ENCODE measurements at places on chromosomes 2 and 18.
A peak's percentile ranks its signal among the peaks of the same experiment; 100 is the strongest.

DNA sequence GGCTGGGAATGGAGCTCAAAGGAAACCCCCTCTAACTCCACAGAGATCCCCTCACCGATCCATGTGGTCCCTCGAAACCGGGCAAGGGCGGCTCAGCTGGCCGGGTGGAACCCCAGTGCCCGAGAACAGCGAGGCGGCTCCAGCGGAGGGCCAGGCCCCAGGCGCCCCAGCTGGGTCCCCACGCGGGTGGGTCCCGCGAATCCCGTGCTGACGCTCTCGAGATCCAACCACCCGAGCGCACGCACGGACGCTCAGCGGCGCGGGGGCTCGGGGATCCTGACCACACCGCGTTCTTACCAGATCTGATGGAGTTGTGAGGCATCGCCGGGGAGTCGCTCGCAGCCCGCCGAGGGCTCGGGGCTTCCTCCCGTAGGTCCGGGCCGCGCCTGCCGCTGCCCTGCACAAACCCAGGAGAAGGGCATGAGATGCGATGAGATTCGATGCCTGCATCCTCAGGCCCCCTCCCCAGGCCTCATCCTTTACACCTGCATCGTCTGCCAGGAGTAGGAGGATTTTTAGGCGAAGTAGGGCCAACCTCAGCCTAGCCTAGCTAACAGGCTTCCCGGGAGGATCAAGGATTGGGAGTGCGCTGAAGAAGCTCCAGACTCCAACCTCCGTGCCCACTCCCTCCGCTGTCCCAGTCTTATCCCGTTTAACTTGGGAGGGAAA lies 514 bp downstream of the PAX8 start:
- DNase-seq = no peak

GRCh38 chr2:202815548-202816360 lies 55.8 kb downstream of the ICA1L start:
- no peak for DNase-seq

DNA sequence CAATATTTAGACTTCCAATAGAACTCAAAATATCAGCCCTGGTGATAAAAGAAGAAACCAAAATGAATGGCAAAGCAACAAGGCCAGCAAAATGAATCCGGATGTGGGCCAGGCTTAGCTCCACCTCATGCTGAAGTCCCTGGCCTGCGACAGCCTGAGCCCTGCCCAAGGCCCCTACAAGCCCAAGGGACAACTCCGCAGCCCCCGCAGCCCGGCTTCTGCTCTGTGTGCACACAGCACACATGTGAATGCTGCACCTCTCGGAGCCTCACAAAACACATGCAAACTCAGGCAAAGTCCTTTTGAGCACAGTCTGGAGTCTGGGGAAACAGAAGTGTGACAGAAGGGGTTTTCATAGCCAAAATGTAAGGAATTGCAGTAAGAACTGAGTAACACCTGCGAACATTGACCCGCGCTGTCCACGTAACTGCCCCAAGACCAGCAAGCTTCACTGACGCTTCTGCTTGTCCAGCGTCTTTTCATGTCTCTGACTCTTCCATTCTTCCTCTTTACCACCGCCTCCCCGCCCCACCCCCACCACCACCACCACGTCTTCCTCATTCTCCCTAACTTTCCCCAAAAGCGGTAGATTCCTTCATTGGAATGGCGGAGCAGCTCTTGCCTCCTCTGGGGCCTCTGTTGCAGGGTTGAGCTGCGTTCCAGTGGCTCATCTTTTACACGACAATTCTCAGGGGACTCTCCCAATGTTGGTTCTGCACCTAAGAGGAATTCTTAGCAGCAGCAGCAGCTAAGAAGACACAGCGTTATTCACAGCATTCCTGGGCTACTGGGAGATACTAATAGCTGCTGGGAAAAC lies 136.4 kb upstream of the COPS8 start:
- DNase-seq = no peak

DNA sequence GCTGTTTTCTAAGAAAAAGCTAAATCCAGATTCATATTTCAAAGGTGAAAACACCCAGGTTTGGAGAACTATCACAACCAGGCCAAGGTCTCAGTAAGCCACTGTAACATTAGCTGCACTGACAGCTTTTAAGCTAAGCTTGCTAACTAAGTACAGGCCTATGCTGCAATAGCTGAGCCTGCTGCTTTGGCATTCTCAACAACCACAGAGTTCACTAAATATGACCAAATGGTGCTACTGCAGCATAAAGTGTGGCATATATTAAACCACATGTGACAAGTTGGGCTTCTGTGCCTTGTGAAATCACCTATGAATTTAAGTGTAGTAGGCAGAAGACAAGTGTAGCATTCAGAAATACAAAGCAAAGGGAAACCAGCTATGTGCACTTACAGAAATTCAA lies 206.7 kb downstream of the TCF4 start:
- no peak for DNase-seq

DNA sequence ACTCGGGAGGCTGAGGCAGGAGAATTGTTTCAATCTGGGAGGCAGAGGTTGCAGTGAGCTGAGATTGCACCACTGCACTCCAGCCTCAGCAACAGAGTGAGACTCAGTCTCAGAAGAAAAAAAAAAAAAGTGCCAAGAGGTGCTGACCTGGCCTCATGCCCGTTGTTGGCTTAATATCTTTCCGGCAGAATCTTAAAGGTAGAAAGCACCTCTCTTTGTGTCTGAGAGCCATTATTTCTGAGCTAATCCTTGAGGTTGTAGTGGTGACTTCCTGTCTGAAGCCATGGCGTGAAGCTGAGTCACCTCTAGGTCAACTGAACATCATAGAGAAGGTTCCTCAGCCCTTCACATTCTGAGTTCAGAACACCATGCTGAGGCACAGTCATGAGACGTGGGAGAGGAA lies 60.4 kb downstream of the WDSUB1 start:
- DNase-seq = peak; percentile 6

DNA sequence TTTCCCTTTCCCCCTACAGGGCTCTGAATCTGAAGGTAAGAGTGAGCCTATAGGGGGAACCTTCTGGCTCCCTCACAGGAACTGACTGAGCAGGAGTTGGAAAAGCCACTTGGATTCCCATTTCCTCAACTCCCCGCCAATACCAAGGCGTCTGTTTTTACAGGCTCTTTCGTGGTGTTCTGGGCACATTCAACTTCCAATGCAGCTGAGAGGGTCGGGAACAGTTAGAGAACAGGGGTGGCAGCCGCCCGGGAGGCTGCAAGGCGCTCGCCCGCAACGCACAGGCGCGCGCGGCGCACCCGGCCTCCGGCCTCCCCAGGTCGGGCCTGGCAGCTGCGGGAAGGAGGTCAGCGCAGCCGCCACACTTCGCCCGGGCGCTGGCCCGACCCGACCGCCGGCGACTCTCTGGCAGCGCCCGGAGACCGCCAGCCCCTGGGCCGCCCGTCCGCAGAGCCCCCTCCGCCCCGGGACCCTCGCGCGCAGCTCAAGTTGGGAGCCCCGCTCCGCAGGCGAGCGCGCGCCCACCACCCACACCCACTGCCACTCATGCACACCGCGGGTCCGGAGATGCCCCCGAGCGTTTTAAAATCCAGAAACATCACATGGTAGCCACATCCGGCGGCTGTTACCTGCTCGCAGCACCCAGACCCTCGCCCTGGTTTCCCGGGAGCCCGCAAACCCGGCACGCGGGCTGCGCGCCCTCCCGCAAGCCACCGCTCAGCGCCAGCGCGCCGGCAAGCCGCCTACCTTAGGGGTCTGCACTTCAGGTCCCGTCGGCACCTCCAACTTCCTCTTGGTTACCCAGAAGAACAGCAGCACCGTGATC lies 816 bp downstream of the GALNT14 start:
- no peak for DNase-seq

GRCh38 chr2:11026286-11026921 lies 114.7 kb downstream of the KCNF1 start:
- DNase-seq = no peak

DNA sequence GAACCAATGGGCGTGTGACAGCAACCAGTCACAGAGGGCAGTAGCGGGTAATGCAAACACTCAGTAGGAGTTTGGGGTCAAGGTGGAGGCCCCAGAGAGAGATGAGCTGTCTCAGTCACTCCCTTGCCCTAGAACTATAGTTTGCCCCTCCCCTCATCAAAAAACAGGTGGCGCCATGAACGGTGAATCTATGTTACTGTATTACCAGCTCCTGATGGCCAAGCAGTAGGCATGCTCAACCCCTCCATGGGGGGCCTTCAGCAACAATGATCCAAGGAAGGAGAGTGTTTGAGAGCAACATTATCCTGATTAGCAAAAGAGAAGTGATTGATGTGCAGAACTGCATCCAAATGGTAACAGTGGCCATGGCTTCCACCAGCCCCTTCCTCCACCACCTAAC lies 30.4 kb downstream of the TRABD2A start:
- DNase-seq = no peak

DNA sequence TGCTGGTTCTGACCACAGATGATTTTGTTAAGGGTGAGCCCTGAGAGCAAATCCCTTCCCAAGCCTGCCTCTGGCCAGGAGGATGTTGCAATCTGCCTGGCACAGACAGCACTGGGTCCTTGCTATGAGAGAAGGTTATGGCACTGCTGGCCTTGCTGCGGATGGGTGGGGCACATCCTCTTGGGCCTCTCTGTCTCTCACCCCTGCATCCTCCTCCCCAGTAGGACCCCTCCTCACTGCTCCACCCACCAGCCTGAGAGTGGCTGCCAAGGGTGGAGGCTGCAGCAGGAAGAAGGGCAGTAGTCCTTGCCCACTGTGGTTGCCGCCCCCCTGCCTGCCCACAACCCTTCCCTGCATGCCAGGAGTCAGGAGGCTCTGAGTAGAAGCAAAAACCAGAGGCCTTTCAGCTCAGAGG lies 180.9 kb downstream of the ZBTB7C start:
- no peak for DNase-seq

DNA sequence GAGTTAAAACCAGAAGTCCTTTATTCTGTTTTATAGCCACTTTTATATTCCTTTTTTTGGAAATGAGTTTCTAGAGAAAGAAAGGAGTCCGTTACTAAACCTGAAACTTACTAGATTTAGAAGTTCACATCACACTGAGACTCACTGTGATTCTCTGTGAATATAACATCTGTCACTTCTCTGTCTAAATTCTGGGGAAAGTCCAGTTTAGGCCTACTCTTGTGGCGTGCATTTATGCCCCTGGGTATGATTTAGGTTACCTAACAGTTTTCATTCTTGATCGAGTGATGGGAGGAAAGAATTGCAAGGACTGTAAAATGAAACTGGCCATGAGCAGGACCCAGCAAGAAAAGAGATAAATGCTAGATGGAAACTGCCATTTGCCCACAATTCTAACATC lies 449.6 kb downstream of the SPAG16 start:
- no peak for DNase-seq

- peak; percentile 48 for DNase-seq
Observed at GRCh38 chr2:70141212-70141901, 49.5 kb downstream of the C2orf42 start.

DNA sequence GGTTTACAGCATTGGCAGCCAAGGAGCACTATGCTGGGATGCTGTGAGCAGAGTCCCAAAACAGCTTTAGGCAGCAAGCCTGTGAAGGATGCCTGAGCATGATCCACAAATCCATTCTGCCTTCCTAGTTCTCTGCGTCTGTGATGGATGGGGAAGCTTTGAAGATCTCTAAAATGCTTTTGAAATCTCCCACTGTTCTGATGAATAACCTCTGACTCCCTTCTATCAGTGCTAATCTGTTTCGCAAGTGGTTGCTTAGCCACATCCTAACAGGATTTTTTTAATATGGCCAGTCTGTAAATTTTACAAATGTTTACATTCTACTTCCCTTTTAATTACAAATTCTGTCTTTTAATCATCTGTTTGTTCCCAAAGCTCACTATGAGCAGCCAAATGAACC lies 319.2 kb downstream of the GULP1 start:
- no peak for DNase-seq

GRCh38 chr2:119371111-119371510 lies 4.3 kb downstream of the DBI start:
- DNase-seq = no peak

DNA sequence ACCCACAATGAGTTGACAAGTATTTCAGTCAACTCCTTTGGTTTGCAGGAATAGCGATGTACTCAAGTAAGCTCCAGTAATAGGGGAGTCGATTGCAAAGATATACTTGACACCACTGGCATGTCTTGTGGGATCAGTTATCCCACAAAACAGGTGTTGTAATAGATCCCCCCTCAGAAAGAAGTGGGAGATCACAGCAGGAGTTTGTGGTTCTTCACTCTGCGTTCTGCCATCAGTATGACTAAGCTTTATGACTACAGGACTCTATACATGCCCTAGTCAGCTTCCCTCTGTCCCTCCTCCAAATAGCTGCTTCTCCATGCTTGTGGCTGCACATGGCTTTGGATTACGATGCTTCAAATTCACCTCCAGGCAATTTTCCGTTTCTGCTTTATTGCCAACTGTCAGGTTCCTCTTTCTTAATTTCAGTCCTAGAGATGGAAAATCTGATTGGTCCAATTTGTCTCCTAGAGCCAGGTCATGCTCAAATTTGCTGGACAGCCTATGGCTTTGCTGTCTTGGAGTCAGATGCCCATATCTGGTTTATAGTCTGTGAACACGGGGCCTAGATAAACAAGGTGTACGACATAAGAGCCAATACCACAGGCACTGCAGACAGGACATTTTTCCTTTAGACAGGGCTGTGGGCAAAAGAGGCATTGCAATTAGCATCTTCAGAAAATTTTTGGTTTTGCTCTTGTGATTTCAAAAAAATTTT lies 221.7 kb downstream of the PAX3 start:
- DNase-seq = no peak

GRCh38 chr2:170966648-170967396 lies 37.8 kb downstream of the GORASP2 start:
- DNase-seq = no peak

GRCh38 chr2:98908931-98909316 lies 27.1 kb downstream of the CRACDL start:
- DNase-seq = peak; percentile 50

DNA sequence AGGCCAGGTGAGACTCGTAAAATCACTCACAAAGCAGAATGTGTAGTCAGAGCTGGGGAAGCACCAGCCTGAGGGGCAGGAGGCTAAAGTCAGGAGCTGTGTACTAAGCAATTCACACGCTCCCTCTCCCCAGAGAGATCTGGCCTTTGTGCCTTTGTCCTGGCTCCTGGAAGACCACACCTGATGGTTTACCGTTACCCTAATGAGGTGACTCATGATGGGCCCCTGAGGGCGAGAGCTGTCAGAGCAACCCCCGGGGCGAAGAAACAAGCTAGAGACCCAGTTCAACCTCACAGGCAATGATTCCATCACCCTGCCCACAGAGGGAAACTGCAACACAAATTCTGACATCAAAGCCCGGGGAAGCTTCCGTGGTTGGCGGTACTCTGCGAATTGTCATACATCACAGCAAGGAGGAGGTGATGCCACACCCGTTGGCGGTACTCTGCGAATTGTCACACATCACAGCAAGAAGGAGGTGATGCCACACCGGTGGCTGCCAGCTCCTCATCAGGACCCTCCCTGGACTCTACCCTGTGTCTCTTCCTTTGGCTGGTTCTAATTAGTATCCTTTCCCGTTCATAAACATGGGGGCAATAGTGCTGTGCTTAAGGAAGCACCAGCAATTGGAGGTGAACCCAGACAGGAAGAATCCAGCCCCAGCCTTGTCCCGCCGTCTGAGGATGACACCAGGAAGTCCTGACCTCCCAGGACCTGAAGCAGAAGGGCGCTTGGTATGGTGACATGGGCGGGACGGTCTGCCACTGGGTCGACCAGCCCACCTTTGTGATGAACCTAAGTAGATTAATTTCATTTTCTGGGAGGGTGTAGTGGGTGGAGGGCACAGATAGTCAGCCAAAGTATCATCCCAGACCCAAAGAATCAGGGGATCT lies 30.5 kb downstream of the B3GNT7 start:
- no peak for DNase-seq

Data from NCI-H1436 (cell line).